Bone marrow (tissue), 2 donors: ENCODE measurements at places on chromosomes 13 and 19.
A peak's percentile ranks its signal among the peaks of the same experiment; 100 is the strongest.

DNA sequence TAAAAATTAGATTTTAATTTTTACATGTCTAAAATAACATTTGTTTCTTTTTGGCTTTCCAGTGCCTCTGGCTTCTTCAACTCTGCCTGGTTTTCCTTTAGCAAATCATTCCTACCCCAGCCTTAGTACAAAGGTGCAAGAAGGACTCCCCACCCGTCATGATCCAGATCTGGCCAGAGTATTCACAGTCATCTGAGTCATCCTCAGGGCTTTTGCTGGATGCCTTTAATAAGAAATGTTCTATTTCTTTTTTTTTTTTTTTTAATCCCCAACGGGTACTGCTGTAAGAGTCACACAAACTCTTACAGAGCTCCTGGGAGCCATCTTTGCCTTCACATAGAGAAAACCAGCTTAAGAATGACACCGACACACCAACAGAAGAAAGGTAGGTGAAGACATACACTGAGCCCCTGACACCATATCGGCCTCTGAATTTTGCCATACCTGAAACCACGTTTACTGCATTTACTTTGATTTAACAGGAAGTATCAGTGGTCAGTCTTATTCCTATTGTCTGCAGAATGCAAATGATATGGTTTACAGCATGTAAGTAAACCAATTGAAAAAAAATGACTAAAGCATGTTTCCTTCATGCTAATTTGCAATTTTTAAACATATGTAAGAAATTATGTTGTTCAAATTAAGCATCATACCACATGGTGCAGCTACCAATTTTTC is 184.4 kb downstream of the NALCN start:
- no peak for DNase-seq

DNA sequence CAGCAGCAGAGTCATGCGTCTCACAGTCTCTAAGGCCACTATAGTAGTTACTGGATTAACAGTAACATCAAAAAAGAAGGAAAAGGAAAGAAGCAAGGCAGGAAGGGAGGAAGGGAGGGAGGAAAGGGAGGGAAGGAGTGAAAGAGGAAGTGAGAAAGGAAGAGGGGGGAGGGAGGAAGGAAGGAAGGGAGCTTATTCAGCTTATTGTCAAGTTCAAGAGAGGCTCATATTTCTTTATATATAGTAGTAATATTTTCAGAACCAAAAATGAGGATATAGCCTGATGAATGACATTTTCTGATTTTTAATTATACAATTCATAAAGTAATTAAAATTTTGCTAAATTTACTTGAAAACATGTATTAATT is 17.7 kb upstream of the RUBCNL start:
- no peak for DNase-seq

DNA sequence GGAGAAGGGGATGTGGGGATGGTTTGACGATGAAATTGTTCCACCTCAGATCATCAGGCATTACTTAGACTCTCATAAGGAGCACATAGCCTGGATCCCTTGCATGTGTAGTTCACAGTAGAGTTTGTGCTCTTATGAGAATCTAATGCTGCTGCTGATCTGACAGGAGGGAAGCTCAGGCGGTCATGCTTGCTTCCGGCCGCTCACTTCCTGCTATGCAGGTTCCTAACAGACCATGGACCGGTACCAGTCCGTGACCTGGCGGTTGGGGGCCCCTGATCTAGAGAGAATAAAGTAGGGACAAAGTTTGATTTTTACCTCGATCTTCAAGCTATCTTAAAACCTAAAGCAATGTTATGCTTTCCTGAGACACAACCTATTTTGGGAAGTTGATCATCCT is 373.8 kb upstream of the ARGLU1 start:
- no peak for DNase-seq

DNA sequence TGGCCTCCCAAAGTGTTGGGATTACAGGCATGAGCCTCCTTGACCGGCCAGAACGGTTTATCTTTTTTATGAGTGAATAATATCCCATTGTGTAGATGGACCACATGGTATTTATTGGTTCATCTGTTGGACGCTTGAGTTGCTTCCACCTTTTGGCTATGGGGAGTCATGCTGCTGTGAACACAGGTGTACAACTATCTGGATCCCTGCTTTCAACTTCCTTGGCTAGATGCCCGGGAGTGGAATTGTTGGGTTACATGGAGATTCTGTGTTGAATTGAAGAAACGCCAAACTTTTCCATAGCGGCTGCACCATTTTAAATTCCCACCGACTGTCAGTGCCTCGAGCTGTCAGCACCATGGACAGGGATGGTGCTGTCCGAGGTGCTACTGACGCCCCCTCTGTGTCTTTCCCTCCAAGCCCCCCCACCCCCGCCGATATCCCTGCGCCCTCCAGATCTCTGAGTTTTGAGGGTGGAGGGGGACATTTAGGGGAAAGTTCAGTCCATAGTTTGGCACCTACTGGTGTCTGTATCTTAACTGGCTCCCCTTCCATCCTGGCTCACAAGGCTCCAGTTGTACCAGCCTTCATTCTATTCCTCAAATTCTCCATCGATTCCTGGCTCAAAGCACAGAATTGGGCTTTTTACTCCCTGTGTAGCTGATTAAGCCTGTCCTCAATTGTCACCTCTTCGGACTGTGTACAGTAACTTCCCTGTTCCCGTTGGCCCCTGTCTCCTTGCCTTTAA is 27.3 kb downstream of the PNPLA6 start:
- DNase-seq, result no peak

DNA sequence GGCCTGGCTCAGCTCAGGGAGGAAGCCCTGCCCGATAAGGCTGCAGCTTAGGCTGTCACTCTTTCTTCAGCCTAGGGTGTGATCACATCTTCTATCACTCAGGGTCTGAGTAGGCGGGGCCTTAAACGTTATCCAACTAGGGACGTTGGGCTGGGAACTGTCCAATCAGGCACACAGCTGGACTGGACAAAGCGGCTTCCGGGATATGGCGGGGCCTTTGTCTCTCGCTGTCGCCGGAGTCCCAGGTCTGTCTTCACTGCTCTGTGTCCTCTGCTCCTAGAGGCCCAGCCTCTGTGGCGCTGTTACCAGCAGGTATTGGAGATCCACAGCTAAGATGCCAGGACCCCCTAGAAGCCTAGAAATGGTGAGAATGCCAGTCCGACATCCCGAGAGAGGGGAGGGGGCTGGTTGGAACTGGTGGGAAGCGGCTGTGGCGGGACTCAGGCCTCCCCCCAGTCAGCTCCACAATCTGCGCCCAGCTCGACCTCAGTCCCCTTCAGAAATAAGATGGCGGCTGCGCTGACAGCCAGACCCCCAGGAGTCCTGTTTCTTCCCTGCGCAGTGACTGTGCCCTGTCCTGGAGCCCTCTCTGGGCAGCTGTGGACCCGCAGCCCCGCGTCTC is at the start of gene ZNF254:
TSS of gene ZNF254 (plus strand) at position 214 of the 622 bp plus-strand sequence. CDS start at position 335, 121 bp downstream.
- DNase-seq, result peak; percentile 39

DNA sequence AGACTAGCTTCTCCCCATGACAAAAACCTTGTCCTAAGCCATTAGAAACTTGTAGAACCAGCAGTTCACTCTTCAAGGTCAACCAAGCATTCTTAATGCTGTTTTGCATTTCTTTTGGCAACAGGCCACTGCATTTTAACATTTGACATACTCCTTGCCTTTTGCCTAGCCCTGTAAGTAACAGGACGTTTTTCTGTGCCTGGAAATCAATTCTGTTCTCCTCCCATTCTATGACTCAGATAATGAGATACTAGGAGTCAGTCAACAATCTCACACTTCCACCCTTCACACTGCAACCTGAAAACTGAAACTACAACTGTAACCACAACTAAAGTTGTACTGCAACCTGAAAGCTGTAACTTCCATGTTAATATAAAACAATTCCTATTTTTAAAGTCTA is 268.7 kb downstream of the MZT1 start:
- no peak for DNase-seq

DNA sequence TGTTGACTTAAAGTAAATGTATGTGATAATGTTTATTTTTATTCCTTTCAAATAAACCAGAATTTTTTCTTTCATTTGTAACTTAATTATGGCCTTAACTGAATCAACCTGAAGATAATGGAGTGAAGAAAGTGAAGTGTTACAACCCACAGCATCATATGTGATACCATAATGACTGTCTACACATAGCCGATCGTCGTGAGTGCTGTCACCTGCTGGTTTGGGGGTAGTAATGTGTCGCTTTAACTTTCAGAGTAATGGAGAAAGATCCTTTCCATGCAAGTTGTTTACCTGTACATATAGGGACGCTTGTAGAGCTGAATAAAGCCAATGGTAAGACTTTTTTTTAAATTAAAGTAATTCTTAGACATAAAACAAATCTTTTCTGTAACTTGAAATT is 9.9 kb downstream of the CDC16 start:
- no peak for DNase-seq

GRCh38 chr19:23823952-23824389 is 65.3 kb upstream of the ZNF681 start:
- DNase-seq, result no peak

DNA sequence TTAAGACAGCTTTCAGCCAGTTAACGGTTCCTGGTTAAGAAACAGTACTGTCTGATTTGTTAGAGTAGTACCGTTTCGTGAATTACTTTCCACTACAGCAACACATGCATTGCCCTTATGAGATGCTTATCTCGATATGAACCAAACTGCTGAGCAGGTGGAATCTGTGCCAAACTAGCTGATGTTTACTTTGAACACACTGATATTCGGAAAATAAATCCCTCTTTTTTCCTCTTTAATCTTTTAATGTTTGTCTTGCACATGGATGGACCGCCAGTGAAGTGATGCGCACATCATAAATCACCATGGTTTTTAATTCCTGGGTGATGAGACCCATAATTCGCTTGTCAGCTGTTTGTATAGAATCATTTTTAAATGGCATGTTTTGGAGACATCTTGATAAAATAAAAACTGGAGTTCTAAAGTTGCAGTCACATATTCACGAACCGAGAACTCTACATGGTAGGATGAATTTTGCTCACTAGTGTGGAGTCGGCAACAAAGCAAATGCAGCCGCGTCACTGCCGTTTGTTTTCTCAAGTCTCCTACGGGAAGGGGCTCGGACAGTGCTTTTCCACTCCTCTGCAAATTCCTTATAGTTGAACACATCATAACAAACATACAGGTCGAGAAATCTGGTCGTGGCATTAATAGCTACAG is 1.1 kb downstream of the GJA3 start:
- DNase-seq, result no peak

DNA sequence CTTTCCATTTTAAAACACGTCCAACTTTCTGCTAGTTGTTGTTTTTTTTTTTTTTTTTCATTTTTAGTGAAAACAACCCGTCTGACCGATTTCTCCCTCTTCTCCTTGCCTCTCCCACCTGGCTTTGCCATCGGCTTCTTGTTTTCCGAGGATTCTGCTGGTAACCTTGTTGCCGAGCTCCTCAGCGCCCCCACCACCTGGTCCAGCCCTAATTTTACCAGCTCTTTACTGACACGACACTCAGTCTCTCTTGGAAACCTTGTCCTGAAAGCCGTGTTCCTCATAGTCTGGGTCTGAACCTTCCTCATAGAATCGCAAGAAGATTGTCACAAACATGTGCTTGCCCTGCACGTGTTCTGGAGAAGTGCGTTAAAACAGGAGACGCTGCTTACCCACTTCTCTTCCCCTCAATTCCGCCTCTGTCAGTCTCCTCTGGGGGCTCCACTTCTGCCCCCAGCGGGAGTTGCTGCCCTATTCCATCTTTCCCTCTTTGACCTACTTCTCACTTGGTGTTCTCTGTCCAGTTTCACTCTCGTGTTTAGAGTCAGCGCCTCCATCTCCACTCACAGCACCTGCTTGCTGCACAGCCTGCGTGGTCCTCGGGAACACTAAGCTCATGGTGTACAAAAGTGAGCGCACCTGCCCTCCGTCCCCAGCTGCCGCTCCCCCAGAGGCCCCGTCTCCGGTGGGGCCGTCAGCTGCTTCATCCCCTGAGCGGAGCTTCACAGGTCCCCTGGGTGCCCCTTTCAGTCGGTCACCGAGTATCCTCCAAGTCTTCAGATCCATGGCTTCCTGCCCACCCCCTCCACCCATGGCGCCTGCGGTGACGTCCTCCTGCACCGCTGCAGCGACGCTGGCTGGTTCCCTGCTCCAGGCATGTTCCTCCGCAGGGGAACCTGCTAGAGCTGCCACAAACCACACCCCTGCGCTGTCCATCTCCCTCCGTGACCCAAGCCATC is 65.1 kb downstream of the TM9SF2 start:
- no peak for DNase-seq

- DNase-seq, result no peak
These were observed 589.9 kb downstream of the TBC1D4 start for GRCh38 chr13:74892096-74892495.
